ENCODE measurements at places on chromosomes 4 and X. TPM values are rescaled to one million over a fixed set of nuclear protein-coding genes. Genes with fewer than 3 reads are reported as not detected.

Gene ATG4A
- 6.1 TPM for total RNA-seq

Gene EXOC1L
- not detected for total RNA-seq

Gene ENOX2
- total RNA-seq, result 9.6 TPM

Gene HPGDS
- not detected for total RNA-seq

Gene MAPK10
- 43.7 TPM for total RNA-seq

Gene FGFBP1
- total RNA-seq, result not detected

Gene CLNK
- total RNA-seq, result not detected

Gene RBM46
- total RNA-seq, result 0.20 TPM

Gene CT83
- not detected for total RNA-seq

Gene CHRDL1
- 7.7 TPM for total RNA-seq

Gene TCP11X2
- total RNA-seq, result not detected

Gene GAGE12H
- total RNA-seq, result not detected

Gene MAGEA12
- total RNA-seq, result not detected

Gene C4orf50
- not detected for total RNA-seq

Gene EMCN
- total RNA-seq, result 1.4 TPM

Gene HAND2
- total RNA-seq, result 15.3 TPM

Gene FAM156A
- total RNA-seq, result 11.0 TPM

Gene PCDH19
- 0.06 TPM for total RNA-seq

Gene RBMXL3
- not detected for total RNA-seq

Gene CXCL1
- 54.5 TPM for total RNA-seq

Gene PHKA1
- 10.2 TPM for total RNA-seq

Gene TIGD4
- 0.24 TPM for total RNA-seq

Gene ZC4H2
- 6.6 TPM for total RNA-seq

Gene TMSB15A
- total RNA-seq, result 0.56 TPM

Gene TBC1D8B
- 9.2 TPM for total RNA-seq
